ENCODE measurements at places on chromosomes 3 and 15.

GRCh38 chr3:10929978-10930665 is 62.4 kb upstream of the SLC6A1 start:
- no peak for DNase-seq

DNA sequence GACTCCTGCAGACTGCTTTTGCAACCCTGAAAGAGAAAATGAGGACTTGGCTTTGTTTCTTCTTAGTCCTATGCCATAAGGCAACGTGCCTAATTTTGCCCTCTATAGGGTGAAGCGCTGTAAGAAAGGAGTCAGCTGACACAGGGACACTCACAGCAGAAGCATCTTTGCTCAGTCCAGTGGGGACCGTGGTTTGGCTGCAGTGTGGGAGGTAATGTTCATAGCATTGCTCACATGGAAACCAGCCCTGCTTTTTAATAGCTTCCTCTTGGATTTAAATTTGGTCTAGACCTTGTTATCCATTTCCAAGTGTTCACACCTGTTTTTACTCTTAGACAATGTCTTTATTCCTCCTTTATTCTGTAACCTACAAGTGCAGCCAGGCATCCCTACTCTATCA is 1032.1 kb downstream of the NTRK3 start:
- no peak for DNase-seq

DNA sequence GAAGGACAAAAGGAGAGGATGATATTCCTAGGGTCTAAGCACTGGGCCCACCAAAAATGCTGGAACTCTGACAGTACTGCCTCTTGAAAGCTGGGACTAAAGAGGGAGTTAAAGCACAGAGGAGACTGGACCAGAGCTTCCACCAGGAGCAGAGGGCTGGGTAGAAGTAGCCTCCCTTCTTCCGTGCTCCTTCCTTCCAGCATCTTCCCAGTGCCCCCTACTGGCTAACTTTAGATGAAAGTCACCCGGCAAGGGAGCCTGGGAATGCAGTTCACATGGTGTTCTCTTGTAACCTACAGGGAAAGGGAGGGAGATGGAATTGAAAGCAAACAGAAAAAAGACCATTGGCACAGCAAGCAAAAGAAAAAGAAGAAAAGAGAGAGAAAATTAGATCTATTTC is 106.1 kb upstream of the COL8A1 start:
- DNase-seq = no peak

- DNase-seq = no peak
Observed at GRCh38 chr15:26394801-26395200, 378.1 kb downstream of the GABRB3 start.

DNA sequence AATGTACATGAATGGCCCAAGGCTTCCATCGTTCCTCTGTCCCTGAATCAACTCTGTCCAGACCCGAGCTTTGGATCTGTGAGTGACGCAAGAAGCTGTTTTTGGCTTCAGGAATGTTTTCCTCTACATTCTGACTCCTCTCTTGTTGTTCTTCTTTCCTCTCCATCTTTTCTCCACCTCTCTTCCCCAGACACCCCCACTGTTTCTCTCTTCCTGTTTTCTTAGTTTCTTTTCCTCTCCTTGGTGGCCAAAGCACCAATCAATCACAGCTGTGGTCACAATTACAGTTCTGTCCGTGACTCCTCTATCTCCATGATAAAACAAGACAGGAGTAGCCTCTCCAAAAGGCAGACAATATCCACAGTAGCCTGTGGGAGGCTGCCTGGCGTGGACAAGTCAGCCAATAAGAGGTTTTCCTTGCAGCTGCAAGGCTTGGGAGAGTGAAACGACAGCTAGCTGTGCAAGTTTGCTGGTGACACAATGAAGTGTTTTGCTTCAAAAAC is 4.9 kb upstream of the TMEM212 start:
- no peak for DNase-seq

- DNase-seq = no peak
Observed at GRCh38 chr3:152196782-152197181, 71.9 kb upstream of the MBNL1 start.

DNA sequence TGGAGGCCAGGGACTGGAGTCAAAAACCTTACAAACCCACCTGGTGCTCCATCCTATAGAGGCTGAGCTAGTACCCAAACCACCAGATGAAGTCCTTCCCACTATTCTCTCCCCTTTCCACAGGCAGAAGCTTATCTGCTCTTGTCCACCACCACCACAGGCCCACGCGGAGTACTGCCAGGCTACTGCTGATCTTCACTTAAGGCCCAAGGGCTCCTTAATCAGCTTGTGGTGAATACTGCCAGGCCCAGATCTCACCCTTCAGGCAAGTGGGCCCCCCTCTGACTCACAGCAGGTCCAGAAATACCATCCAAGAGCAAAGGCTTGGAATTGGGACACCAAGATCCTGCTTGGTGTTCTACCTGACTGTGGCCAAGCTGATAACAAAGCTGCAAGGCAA is 598.1 kb upstream of the CBLB start:
- no peak for DNase-seq

- no peak for DNase-seq
Observed at GRCh38 chr15:31280831-31281216, 45.8 kb upstream of the KLF13 start.

- no peak for DNase-seq
Observed at GRCh38 chr3:98734735-98735134, 28.4 kb upstream of the ST3GAL6 start.

- DNase-seq = no peak
Observed at GRCh38 chr3:110666495-110666894, 405.1 kb upstream of the NECTIN3 start.

DNA sequence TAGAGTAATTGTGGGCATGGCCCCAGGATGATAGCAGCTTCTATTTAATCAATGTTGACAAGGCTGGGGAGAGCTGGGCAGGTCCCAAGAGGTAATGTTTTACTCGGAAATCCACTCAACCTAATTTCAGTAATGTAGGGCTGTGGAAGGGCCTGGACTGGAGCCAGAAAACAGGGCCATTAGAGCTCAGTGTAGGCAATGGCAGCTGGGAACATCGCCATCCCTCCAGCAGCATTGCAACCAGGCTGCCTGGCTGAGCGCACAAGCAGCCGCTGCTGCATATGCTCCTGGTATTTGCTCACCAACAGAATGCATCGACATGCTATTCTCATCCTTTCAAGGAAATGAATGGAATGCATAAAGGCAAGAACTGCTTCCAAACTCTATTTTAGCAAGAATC is 90.0 kb downstream of the GAP43 start:
- no peak for DNase-seq

DNA sequence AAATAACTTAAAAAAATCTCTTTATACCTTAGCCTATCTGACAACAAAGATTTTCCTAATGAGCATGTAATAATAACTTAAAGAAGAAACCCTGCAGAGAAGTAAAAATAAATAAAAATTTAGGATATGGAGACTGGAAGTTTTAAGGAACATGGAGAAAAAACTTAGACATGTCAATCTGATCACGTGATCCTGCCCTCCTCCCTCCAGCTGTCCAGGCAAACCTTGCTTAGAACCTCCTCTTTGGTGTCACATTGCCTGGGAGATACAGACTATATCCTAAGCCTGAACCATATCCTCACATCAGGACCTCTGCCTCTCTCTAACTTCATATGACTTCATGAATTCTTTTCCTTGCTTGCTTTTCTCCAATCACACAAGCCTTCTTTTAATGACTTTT is 275.5 kb downstream of the CNTN3 start:
- no peak for DNase-seq
